ENCODE measurements at places on chromosomes 6 and 20.
A peak's percentile ranks its signal among the peaks of the same experiment; 100 is the strongest.

DNA sequence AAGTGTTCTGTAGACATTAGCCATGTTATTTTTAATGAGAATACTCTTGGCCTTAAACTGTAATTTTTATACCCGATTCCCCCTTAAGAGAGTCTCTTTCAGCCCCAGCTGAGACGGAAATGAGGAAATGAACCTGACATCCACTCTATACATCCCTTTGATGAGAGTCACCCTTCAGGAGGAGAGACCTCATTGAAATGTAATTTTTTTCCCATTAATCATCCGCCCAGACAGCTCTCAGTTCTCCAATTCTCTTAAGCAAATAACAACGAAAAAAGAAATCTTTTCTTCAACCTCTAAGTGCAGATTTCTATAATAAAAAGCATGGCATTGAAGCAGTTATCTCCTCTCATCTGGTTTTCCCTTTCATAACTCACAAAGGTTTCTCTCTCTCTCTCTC lies 243.8 kb upstream of the PMEPA1 start:
- no peak for DNase-seq

GRCh38 chr6:142551274-142551811 lies 249.5 kb downstream of the ADGRG6 start:
- no peak for DNase-seq

GRCh38 chr6:134419716-134420115 lies 101.8 kb upstream of the SGK1 start:
- DNase-seq = no peak

DNA sequence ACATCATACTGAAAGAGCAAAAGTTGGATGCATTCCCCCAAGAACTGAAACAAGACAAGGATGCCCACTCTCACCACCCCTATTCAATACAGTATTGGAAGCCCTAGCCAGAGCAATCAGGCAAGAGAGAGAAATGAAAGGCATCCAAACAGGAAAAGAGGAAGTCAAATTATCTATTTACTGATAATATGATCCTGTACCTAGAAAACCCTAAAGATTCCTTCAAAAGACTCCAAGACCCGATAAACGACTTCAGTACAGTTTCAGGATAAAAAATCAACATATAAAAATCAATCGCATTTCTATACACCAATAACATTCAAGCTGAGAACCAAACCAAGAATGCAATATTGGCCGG lies 14.5 kb downstream of the CDK19 start:
- DNase-seq = no peak

DNA sequence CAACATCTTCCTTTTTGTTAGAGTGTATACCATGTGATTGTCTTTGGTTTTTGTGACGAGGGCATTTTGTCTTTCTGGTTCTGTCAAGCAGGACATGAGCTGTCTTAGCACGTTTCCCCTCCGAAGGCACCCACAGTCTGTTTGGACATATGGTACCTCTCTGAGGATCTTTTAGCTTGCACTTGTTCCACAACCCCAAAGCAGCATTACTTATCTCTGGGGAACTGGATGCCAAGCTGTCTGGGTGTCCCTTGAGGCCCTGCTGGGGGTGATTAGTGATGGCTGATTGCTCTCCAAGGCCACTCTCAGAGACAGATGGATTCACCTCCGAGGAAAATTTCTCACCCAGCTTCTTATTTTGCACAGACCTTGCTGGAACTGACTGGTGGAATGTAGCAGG lies 445.0 kb upstream of the CHD6 start:
- no peak for DNase-seq

- DNase-seq = no peak
Measured at GRCh38 chr6:135008941-135009290, 45.7 kb downstream of the HBS1L start.

DNA sequence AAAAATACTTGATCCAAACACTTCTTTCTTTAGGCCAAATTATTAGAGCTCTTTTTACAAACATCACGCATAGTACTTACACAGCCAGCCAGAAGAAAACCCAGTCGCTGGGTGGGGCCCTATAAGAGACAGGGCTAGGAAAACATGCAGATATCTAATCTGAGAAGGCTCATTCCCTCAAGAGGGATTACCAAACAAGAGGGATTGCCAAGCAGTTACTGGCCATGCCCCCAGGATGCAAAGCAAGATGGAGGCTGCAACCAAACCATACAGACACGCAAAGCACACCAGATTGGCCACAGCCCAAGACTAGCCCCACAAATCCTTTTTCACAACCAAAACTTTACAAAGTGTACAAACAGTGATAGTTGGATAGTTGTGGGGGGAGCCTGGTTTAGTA lies 1235.4 kb upstream of the GJE1 start:
- no peak for DNase-seq

GRCh38 chr6:1820714-1821113 lies 211.0 kb downstream of the FOXC1 start:
- no peak for DNase-seq

DNA sequence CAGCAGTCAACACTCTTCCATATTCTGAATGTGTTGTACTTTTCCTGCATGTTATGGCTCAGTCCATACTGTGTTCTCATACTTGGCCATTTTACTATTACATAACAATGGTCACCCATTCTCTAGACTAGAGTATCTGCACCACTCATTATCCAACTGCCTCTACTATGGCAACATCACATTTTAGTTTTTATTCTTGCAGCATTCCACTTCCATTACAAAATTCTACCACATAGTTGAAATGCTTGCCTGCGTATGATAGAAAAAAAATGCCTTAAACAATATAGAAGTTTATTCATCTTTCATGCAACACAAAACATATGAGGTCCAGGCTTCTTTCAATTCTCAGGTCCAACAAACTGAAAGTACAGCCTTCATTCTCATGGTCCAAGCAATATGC lies 128.0 kb downstream of the TENT5A start:
- no peak for DNase-seq

DNA sequence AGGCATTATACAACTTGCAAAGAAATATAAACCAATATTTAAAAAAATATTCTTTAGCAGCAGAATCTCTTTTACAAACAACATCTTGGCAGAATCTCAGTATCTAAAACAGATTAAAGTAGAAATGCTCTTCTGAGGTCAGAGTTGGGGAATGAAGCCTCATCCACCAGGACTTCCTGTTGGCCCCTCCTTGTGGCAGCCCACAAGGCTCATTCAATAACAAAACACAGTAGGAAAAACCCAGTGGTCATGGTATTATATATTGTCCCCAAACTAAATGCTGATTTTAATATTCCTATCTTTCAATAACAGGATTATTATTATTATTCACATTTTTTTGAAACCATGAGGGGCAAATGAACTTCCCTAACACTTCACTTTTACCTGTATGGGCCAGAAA lies 368.6 kb downstream of the BTBD9 start:
- DNase-seq = no peak

DNA sequence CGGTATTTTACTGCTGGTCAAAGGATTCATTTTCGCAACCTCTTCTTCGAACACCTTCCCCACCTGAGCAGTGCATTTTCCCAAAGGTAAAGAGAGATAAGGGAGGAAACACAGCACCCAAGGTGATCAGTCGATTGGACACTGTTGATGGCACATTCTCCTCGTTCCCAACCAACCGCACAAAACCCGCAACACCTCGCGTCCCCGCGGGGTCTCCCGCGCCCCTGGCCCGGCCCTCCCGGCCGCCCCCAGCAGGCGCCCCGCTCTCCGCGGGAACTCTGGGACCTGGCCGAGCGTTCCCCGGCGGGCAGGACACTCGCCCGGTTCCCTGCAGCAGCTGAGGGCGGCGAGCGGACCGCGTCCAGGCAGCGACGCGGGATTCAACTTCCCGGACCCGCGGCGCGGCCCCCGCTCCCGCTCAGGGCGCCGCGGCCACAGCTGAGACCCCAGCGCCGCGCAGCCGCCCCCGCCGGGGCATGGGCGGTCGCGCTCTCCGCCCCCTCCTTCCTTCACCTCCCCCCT lies 506 bp downstream of the RGS17 start:
- no peak for DNase-seq

GRCh38 chr6:89542081-89542857 lies 96.3 kb downstream of the LYRM2 start:
- no peak for DNase-seq

- DNase-seq = no peak
Measured at GRCh38 chr6:111952821-111953540, 79.7 kb upstream of the FYN start.

GRCh38 chr20:40855269-40855668 lies 166.2 kb upstream of the MAFB start:
- no peak for DNase-seq

GRCh38 chr20:17964632-17965031 lies 4.0 kb downstream of the SNX5 start:
- no peak for DNase-seq

- DNase-seq = no peak
Measured at GRCh38 chr6:31958412-31958740, 395 bp downstream of the NELFE start.

DNA sequence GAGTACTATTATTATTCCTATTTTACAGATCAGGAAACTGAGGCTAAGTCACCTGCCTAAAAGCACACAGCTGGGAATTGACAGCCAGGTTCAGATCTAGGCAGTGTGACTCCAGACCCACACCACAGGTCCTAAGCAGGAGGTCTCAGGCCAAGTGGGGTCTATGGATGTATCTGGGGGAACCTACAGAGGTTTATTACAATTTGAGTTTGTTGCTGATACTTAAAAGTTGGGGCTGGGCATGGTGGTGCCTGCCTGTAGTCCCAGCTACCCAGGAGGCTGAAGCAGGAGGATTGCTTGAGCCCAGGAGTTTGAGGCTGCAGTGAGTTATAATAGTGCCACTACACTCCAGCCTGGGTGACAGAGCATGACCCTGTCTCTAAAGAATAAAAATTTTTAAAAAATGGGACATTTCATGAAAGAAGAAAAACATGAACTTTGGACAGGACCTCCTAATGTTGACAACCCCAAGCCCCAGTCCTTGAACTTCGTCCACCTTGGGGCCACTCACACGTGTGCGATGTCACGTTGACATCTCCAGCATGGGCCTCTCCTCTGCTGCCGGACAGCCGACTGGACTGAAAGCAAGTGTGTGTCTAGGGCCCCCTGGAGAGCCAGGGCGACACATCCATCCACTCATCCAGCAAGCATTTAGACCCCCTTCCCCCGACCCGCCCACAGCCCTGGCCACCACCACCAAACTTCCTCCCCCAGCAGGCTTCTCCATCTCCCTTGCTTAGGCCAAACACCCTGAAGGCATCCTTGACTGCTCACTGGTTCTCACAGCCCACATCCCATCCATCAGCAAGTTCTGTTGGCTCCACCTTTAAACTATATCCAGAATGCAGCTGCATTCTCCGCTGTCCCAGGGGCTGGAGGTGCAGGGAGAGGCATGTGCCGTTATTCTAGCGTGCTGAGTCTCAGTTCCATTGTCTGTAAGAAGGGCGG lies 40.0 kb downstream of the NOL4L start:
- DNase-seq = no peak

DNA sequence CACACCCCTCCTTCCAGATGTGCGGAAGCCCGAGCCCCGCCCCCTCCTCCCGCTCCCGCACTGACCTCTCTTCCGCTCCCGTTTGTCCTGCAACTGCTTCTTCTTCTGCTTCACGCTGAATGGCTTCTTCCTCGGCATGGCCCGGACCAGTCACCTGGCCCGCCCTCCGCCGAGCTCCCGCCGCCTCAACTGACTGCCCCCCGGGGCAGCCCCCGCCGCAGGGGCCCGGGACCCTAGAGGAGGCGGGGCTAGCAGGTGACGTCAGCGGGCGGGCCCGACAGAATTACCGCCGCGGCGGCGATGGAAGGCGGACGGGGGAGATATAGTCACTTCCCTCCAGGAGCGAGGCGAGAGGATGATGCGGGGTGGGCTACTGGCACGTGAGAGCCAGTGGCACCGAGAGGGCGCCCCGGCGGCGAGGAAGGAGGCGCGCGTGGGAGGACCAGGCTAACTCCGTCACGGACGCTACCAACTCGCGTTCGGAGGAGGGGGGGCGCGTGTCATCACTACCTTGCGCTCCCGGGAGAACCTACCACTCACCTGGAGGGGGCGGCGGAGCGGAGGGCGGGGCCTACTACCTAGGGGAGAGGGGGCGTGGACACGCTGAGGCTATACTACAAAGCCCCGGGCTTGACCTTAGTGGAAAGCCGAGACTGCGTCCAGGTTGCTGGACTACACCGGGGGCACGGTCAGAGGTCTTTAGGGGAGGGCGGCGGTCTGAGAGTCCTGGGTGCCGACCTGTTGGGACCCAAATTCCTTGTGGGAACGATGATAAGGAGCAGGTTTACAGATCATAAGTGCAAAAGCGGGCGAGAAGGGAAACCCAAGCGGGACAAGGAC lies at the start of gene GNL1:
GNL1 (minus strand) TSS at position 424 of the 840 bp plus-strand sequence; CDS start at position 138, 286 bp downstream.
- DNase-seq = no peak

- no peak for DNase-seq
Measured at GRCh38 chr20:59603176-59603575, 1.2 kb upstream of the PHACTR3 start.

- peak; percentile 88 for DNase-seq
Measured at GRCh38 chr6:112245511-112246203, 8.7 kb downstream of the LAMA4 start.

- no peak for DNase-seq
Measured at GRCh38 chr6:14016432-14016831, 91.7 kb downstream of the RNF182 start.

GRCh38 chr6:127515234-127515793 lies 3.8 kb downstream of the MTCL3 start:
- DNase-seq = no peak

- DNase-seq = no peak
Measured at GRCh38 chr20:58472273-58473018, 42.8 kb downstream of the APCDD1L start.

DNA sequence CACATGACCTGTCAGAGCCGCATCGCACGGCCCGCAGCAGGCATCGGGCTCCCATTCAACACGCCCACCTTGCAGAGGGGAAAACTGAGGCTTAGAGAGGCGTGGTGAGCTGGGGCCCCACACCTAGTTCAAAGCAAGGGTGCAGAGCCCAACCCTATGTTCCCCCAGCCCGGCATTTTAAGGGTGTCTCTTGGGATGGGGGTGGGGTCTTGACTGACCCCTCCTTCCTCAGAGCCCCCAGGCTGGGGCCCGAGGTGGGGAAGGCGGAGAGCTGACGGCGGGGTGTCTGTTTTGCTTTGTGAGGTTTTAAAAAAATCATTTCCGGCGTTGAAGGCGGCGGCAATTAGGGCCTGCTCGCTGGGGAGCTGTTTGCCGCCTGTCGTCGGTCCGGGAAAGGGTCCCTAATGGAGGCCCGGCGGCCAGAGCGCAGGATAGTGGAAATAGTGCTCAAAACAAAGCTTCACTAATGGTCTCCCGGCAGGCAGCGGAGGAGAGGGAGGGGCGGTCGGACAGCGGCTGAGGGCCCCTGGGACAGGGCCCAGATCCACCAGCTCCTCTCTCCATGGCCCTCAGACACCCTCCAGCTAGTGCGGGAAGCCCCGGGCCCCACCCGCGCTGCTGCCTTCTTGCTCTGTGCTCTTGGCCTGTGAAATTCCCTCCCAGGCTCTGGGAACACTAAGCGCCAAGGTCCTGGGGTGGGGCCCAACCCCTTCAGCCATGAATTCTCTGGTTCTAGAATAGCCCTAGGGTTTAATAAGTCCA lies 11.9 kb downstream of the VSTM2L start:
- no peak for DNase-seq

DNA sequence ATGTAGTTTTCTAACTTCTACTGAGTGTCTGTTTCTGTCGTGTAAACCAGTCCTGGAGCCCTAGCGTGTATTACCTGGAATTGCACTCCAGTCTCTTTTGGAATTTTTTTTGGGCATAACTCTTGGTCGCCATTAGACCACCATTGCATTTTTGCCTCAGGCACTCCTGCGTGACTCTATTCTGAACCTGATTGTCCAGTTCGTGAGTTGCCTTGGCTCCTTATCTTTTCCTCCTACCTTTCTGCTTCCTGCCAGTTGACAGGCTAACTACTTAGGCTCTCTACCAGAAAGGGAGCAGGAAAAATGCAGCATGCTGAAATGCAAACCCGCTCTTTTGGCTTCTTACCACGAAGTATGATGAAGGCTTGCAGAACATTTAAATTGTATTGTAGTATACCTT lies 490.9 kb upstream of the SOX4 start:
- DNase-seq = no peak

- no peak for DNase-seq
Measured at GRCh38 chr6:128316258-128316929, 204.0 kb downstream of the PTPRK start.
